ENCODE measurements at places on chromosomes 16 and 17.

GRCh38 chr16:57615813-57616212 is 12.6 kb upstream of the ADGRG1 start:
- DNase-seq, result peak; percentile 9

DNA sequence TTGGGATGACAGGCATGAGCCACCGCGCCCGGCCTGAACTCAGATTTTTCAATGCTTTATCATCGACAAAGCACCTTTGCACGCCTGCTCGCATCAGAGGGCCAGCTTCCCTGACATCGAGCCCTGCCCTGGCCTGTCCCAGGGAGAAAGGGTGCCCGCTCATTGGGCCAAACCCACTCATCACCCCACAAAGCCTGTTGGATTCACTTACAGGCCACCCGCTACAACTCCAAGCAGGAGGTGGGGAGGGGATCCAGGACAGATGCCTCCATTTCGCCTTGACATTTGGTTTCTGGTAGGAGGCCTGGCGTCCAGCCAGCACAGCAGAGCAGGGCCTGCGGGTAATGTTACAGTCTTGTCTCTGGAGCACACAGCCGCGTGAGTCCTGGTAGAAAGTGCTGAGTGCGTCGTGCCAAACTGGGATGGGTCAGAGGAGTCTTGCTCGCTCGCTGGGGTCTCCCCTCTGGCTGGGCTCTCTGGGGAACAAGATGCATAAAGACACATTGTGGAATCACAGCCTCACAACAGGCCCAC is 19.8 kb downstream of the SMTNL2 start:
- no peak for DNase-seq

DNA sequence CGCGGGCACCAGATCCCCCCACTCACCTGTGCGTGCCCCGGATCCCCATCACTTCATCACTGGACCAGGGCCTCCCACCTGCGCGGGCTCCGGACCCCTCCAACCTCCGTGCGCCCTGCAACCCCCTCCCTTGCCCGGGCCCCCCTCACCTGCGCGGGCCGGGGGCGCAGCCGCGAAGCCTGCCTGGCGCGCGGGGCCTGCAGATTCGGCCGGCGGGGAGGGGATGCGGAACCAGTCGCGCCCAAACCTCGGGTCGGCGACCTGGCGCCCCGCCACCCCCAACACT is 202 bp downstream of the CEP131 start:
- no peak for DNase-seq

DNA sequence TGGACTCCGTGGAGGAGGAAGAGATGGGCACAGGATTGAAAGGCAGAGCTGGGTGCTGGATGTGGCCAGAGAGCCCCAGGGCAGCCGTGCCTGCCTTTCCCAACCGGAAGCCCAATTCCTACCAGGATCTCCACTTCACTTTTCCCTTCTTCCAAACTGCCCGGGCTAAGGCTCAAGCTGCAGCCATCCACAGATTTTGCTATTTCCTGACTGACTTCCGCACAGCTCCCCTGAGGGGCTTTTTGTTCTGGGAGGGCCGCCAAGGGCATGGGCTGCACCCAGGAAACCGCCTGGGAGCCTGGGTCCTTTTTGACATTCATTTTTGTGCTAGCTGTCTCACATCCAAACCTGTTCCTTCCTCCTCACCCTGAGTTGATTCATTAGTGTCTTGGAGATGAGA is 4.2 kb downstream of the SHISA6 start:
- DNase-seq, result no peak

- no peak for DNase-seq
These were observed 105.7 kb downstream of the C17orf67 start for GRCh38 chr17:56727876-56728617.

GRCh38 chr16:89261691-89262563 is 44.4 kb downstream of the ZNF778 start:
- DNase-seq, result no peak

GRCh38 chr17:10052106-10052813 is 146.1 kb downstream of the GAS7 start:
- no peak for DNase-seq

- no peak for DNase-seq
These were observed 66.7 kb downstream of the NUP88 start for GRCh38 chr17:5352681-5353289.

- no peak for DNase-seq
These were observed 74.7 kb upstream of the CIBAR2 start for GRCh38 chr16:85187002-85187401.

DNA sequence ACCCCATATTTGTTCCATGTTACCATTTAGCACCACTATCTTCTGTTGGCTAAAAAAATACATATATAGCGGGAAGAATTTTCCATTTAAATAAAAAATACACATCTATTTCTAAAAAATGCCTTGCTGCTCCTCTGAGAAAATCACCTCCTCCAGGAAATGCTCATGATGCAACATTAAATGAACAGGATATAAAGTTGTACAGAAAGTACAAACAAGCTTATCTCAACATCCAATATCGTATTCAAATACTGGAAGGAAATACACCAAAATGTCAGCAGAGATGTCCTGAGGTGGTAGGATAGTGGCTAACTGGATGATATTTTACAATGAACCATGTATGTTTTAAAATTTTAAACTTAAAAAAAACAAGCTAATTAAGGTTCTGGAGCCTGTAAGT is 21.3 kb downstream of the GNA13 start:
- no peak for DNase-seq

DNA sequence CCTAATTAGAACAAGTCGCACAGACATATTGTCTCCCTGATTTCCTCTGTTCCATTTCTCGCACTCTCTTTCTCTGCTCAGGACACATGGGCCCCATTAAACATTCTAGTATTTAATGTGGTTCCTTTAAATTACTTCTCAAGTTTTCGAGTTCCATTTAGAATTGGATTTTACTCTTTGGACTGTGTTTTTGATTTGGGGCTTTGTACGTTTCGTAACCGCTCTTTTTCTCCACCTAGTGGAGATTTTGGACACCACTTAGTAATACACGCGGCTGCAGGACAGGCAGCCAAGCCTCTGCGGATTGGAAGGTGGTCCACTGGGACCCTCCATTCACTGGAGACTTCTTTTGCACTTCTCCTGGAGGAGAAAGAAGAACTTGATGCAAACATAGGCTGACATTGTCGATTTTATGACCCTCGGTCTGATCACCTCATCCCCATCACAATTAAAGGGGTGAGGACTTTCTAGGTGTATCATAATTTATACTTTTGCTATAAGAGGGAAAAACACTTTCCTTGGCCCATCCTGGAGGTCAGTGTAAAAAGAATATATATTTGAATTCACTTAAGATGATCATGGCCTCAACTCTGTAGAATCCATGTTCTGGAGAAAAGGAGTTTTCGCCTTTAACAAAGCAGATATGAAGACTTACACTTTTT is 85.7 kb downstream of the NOG start:
- no peak for DNase-seq

GRCh38 chr17:7432296-7432695 is 2.9 kb upstream of the TMEM102 start:
- no peak for DNase-seq

GRCh38 chr17:63458478-63458877 is 12.4 kb upstream of the CYB561 start:
- no peak for DNase-seq

DNA sequence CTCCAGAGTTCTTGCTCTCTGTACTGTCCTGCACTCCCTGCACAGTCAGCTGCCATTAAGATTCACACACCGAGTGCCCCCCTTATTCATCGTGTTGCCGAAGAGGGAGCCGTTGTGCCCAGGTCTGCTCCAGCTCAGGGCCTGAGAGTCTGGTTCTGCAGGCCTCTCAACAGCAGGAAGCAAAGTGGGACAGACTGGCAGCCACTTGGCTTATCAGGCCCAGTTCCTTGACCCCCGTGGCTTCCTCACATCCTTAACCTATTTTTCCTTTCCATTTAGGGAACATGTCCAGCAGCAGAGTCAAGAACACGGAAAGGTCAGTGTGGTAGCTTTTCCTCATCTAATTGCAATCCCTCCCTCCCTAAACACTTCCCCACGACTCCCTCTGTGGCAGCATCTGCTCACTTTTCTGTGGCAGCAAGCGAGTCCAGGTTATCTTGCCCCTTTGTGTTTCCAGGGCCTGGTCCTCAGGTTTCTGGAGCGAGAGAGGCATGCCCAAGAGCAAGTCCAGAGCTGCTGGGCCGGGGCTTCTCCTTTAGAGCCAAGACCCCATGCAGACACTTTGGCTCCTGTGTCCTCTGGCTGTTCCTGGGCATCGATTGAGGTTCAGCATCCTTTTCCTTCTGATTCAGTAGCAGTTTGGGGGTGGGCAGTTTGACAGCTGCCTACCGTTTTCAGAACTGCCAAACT is 22.1 kb upstream of the ADAM11 start:
- no peak for DNase-seq

DNA sequence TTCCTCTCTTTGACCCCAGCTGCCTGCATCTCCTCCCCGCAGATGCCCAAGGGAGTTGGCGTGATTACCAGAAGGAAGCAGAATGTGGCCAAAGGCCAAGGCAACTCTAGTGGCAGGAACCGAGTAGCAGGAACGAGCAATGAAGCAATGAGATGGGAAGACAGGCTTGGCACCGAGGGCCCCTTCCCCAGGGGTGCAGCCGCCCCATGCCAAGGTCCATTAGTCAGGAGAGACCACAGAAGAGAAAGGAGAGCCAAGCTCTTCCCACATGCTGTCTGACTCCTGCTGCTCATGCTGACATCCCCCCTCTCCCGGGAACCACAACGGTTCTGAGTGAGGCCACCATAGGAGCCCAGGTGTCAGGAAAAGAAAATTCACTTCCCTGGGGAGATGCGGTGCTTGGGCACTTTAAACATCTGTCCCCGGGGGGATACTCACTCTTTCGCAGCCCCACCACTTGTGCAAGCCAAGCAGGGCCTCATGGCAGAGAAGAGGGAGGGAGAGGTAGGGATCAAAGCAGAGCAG is 67.4 kb downstream of the MYO18A start:
- no peak for DNase-seq

DNA sequence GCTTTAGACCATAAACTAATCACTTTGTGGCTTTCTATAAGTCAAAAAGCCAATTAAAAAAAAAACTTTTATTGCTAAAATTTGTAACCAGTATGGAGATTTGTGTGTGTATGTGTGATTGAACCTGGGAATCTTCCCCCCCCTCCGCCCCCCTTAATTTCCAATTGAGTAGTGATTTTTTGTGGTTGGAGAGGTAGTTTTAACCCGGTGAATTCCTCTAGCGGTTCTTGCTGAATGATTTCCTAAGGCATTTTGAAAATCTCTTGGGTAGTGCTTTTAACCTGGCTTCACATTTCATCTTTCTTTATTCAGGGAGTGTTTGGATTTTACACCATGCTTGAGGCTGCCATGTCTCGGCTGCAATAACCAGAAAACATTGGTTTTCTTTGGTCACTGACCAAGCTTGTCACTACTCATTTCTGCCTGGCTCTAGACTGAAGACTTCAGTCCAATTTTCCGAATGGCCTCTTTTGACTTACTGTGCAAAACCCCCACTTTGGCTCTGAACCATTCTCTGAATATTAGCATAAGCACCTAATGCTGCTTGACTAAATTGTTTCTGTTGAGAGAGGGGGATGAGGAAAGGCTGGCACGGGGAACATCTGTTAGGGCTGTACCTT is 35.6 kb downstream of the PRKCA start:
- DNase-seq, result no peak

GRCh38 chr17:10738521-10739258 is 8.9 kb upstream of the TMEM220 start:
- DNase-seq, result no peak

DNA sequence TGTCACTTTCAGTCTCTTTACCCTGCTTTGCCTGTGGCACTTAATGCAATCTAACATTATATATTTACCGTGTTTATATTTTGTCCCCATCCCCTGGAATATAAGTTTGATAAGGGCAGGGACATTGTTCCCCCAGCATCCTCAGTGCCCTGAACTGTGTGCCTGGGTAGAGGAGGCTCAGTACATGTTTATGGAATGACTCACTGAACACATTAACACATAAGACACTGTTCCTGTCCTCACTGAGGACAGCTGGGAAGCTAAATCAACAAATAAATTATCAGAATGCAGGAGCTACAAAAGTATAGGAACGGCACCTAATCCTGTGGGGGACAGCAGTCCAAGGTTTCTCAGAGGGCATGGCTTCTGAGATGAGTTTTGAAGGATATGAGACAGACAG is 27.8 kb downstream of the GRIN2A start:
- DNase-seq, result no peak

DNA sequence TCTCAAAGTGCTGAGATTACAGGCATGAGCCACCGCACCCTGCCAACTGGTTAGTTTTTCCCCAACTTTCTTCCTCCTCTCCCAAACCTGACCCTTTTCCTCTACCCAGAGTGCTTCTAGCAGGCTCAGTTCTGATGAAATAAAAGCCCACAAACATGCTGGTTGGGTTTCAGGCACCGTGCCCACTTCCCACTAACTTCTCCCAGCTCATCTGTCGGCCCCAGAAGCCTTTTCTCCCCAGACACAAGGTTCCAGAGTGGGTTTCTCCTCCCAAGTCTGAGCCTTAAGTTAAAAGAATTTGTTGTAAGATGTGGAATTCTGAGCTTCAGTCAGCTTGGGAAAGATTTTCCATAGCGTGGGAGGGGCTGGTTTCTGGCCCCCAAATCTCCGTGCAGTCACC is 11.5 kb upstream of the SCN4A start:
- no peak for DNase-seq

All from activated effector memory CD4-positive, alpha-beta T cell treated with anti-CD3 and anti-CD28 coated beads, Interleukin-2, amount 50 U/mL, for 16 hours (primary cell).